ENCODE measurements at places on chromosomes 2 and 18.

- DNase-seq = no peak
These were observed 226.1 kb upstream of the REV1 start for GRCh38 chr2:99715956-99716355.

GRCh38 chr2:71503837-71504236 lies 50.5 kb downstream of the DYSF start:
- DNase-seq = no peak

GRCh38 chr2:61670591-61671501 lies 132.7 kb upstream of the XPO1 start:
- no peak for DNase-seq

GRCh38 chr2:36515538-36515937 lies 82.4 kb downstream of the FEZ2 start:
- DNase-seq = no peak

All from stimulated activated CD8-positive, alpha-beta memory T cell treated with anti-CD3 and anti-CD28 coated beads, Interleukin-15, amount 100 ng/mL, for 1 hour (primary cell).